Aorta (tissue), 5 donors: ENCODE measurements at places on chromosomes 3 and 15. TPM values are rescaled to one million over a fixed set of nuclear protein-coding genes. Genes with fewer than 3 reads are reported as not detected.
A peak's percentile ranks its signal among the peaks of the same experiment; 100 is the strongest.

The SI gene
- not detected for total RNA-seq

The MESP2 gene
- not detected for total RNA-seq

The ROPN1 gene
- total RNA-seq = not detected

The GOLGA8R gene
- total RNA-seq = 16.0 TPM

GRCh38 chr15:91413142-91413541 lies 313.1 kb downstream of the SV2B start:
- DNase-seq = no peak

DNA sequence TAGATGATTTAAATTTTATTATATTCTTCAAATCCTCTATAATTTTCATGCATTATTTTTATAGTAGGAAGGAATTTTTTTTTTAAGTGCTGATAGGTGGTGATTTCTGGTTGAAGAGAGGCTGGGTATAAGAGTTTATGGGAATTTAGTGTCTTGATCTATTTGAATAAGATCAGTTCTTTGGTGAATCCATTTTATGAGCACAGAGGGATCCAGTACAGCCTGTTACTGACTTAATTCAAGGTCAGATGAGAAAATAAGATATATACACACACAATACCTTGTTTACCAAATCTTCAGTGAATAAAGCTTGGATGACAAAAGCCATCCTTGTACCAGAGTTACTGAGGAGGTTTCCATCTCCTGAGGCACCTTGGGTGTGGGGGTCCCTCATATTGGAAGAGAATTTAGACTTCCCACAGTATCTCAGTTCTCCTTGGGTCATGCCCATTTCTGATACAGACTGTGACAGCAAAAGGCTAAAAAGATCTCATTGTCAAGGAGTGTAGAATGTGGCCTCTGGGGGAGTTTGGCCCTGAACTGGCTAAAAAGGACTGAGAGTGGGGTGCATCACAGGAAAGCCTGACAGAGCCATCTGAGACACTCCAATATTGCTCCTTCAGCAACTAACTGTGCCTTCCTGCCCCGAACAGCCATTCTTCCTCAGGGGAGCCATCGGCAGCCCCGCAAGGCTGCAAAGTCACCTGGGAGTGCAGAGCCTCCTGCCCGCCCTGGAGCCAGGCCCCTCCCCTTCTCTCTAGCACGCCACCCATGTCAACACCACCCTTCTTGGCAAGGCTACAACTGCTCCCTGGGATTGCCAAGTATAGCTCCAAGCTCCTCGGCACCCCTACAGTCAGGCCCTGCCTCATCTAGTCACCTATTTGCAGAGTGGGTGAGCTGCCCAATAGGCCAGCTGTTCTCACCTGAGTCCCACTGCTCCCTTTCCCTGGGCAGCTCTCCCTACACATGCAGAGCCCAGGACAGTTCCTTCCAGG lies 43.1 kb upstream of the HACD2 start:
- no peak for DNase-seq

GRCh38 chr3:157027861-157028745 lies 131.8 kb downstream of the CCNL1 start:
- DNase-seq = no peak

DNA sequence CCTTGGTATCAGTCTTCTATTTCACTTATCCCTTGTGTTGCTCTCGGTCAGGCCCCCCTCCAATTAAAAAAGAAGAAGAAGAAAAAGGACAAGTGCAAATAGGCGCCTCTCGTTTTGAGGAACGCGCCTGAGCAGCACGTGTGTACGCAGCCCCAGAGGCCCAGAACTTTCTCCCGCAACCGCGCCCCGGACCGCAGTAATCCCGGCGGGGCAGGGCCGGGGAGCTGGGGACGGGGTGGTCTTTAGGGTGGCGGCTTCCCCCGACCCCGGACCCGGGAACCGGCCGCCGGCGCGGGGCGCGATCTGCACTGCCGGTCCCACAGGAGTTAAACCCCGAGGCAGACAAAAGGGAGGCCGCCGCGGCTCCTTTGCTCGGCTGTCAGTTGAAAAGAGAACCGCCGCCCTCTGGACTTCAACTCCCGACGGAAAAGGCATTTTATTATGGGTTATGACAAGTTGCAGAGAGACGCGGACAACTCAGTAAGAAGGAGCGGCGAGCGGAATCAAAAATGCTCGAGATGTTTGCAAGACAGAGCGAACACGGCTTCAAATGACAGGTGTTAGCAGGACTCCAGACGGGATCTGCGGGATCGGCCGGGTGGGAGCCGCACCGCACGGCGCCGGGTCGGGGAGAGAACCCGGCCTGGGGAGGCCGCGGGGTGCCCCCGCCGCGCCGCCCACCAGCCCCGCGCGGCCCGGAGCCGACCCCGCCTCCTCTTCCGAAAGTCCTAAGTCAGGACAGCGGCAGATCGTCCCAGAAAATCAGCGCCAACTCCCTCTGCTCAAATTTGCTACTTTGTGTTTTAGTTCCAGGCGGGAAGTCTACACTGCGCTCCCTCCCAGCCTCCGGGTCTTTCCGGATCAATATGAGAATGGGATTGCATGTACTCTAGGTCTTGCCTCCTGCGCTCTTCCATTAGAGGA lies 79.0 kb downstream of the NR2F2 start:
- DNase-seq = no peak

- no peak for DNase-seq
Observed at GRCh38 chr15:39627451-39628143, 46.7 kb downstream of the THBS1 start.

DNA sequence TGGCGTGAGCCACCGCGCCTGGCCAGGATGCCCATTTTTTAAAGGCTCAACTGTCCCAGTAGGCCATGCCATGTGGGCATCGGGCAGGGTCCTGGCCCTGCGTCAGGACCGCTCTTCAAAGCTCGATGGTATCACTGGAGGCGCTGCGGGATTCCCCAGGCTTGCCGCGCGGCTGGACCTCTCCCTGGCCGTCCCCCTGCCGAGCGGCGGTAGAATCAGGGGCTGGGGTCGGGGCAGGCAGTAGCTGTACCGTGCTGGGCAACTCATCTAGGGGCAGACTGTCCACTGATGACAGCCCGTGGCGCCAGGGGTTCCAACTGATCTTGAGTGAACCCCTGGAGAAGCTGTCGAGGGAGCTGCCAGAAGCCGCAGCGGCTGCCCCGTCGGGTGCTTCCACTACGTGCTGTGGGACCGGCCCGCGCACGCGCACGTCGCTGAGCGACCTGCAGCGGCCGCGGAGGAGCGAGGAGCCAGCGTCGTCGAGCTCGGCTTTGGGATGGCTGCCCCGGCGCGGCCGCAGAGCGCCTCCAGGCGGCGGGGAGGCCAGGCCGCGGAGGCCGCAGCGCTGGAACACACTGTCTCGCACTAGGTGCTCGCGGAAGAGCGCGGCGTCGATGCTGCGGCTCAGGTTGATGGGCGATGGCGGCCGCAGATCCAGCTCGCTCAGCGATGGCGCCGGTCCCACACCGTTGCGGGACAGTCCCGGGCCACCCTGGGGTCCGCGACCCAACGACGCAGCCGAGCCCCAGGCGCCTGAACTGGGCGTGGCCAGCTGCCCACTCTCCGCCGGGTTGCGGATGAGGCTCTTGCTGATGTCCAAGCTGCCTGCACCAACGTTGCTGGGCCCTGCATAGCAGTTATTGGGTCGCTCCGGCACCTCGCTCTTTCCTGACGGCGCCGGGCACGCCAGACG lies 5.8 kb downstream of the PRRT3 start:
- DNase-seq = peak; percentile 94

DNA sequence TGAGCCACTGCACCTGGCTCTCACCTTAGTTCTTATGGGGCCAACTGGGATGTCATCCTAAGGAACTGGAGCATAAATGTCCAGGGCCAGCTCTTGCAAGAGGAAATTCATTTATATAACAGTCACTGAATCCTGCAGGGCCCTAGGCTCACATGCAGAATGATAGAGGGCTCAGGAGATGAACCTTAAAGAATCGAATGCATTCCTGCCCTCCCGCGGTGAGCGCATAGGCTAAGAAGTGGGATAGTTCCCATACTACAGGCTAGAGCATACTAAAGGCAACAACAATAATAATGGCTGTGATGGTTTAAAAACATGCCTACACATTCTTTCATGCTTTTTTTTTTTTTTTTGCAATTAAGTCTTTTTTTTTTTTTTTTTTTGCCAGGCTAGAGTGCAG lies 17.1 kb upstream of the CSRNP1 start:
- no peak for DNase-seq

DNA sequence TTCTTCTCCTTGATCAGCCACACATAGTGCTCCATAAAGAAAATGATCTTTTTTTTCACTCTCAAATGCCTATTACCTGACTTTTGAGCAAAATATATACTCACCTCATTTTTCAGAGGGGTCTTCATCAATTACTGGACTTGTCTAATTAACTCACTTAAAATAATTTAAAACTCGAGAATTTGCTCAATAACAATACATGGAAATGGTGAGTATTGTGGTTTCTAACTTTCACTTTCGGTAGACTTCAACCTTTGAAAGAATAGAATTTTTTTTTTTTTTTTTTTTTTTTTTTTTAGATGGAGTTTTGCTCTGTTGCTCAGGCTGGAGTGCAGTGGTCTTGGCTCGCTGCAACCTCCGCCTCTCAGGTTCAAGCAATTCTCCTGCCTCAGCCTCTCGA lies 17.7 kb upstream of the EPHB1 start:
- no peak for DNase-seq

DNA sequence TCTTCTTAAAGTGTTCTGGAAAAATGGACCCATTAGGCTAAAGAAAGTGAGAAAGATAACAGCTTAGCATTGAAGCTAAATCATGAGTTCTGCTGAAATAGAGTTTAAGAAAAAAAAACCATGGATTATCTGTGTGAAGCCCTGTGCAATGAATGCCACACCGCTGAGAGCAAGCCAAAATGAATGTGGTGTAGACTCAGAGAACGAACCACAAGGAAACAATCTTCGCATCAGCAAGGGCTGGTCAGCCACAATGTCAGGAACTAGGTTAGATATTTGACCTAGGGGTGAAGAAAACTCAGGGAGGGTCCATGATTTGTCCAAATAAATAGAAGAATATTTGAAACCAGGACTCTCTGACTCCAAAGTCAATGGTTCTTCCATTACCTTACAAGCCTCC lies 91.4 kb upstream of the MEX3B start:
- DNase-seq = no peak
